Smooth muscle cell of the umbilical artery (primary cell): ENCODE measurements at places on chromosomes 3 and 15. TPM values are rescaled to one million over a fixed set of nuclear protein-coding genes. Genes with fewer than 3 reads are reported as not detected.

ANP32A gene
- total RNA-seq: 30.0 and 74.1 TPM in 2 replicates

LRTM1 gene
- total RNA-seq: not detected in 2 replicates

POMGNT2 gene
- 12.2 and 18.1 TPM in 2 replicates for total RNA-seq

GPR171 gene
- not detected in 2 replicates for total RNA-seq

STRA6 gene
- 30.3 and 47.2 TPM in 2 replicates for total RNA-seq

TMIE gene
- not detected in 2 replicates for total RNA-seq

TAGLN3 gene
- total RNA-seq: 1.8 and 10.6 TPM in 2 replicates

RAD51 gene
- total RNA-seq: 0.30 and 4.8 TPM in 2 replicates

SPG11 gene
- total RNA-seq: 81.7 and 110 TPM in 2 replicates

PPP2R3A gene
- total RNA-seq: 6.5 and 12.5 TPM in 2 replicates

SEMA3G gene
- total RNA-seq: 0.09 TPM in 1 of 2 replicates, not detected in the other

ZKSCAN7 gene
- 4.2 and 8.6 TPM in 2 replicates for total RNA-seq

GREM1 gene
- 41.6 and 185 TPM in 2 replicates for total RNA-seq

ATP13A5 gene
- total RNA-seq: not detected in 2 replicates

AADACL2 gene
- not detected in 2 replicates for total RNA-seq

LMAN1L gene
- not detected in 2 replicates for total RNA-seq

FSTL1 gene
- total RNA-seq: 2,093 and 2,453 TPM in 2 replicates

CLDN1 gene
- total RNA-seq: 4.3 and 10.4 TPM in 2 replicates

SNAP23 gene
- 107 and 111 TPM in 2 replicates for total RNA-seq

ARHGEF26 gene
- total RNA-seq: 2.1 and 3.6 TPM in 2 replicates

CFAP44 gene
- 5.6 and 6.5 TPM in 2 replicates for total RNA-seq

CASR gene
- not detected in 2 replicates for total RNA-seq

PLA2G4D gene
- total RNA-seq: not detected in 2 replicates

ZNF774 gene
- total RNA-seq: 2.1 and 6.7 TPM in 2 replicates

ALDH1L1 gene
- not detected in 2 replicates for total RNA-seq

LACTB gene
- total RNA-seq: 27.3 and 45.6 TPM in 2 replicates

FGF12 gene
- not detected in 2 replicates for total RNA-seq

SAMD7 gene
- total RNA-seq: not detected in 2 replicates

GMNC gene
- 0.30 TPM in 1 of 2 replicates, not detected in the other for total RNA-seq

CD96 gene
- total RNA-seq: 0.05 TPM in 1 of 2 replicates, not detected in the other

DAG1 gene
- total RNA-seq: 63.5 and 77.1 TPM in 2 replicates

SYNPR gene
- not detected in 2 replicates for total RNA-seq

SLC28A2 gene
- not detected in 2 replicates for total RNA-seq

SI gene
- not detected in 2 replicates for total RNA-seq

ZMYND10 gene
- 0.30 and 0.88 TPM in 2 replicates for total RNA-seq

IMPG2 gene
- total RNA-seq: 0.28 and 0.59 TPM in 2 replicates

CILP gene
- 0.59 TPM in 1 of 2 replicates, not detected in the other for total RNA-seq

RLBP1 gene
- total RNA-seq: not detected in 2 replicates

CCDC32 gene
- total RNA-seq: 17.0 and 21.1 TPM in 2 replicates

DLL4 gene
- total RNA-seq: 0.14 and 0.30 TPM in 2 replicates

PDE12 gene
- total RNA-seq: 16.6 and 29.8 TPM in 2 replicates

ARGFX gene
- not detected in 2 replicates for total RNA-seq

MYL3 gene
- total RNA-seq: not detected in 2 replicates

SOX14 gene
- not detected in 2 replicates for total RNA-seq

RASA2 gene
- 13.7 and 21.4 TPM in 2 replicates for total RNA-seq

ARRDC4 gene
- total RNA-seq: 11.0 and 11.5 TPM in 2 replicates

CTXN2 gene
- total RNA-seq: not detected in 2 replicates

GP9 gene
- not detected in 2 replicates for total RNA-seq

CPNE4 gene
- not detected in 2 replicates for total RNA-seq

CMTM8 gene
- not detected in 2 replicates for total RNA-seq

PIGZ gene
- 2.7 and 3.0 TPM in 2 replicates for total RNA-seq

TMCC1 gene
- 14.1 and 15.1 TPM in 2 replicates for total RNA-seq

ERICH6 gene
- not detected in 2 replicates for total RNA-seq

CLASP2 gene
- 39.5 and 82.6 TPM in 2 replicates for total RNA-seq

CCDC33 gene
- 0.28 and 0.30 TPM in 2 replicates for total RNA-seq

LYSMD4 gene
- 8.9 and 13.4 TPM in 2 replicates for total RNA-seq
